ENCODE measurements at places on chromosomes 12 and 14. TPM values are rescaled to one million over a fixed set of nuclear protein-coding genes. Genes with fewer than 3 reads are reported as not detected.

GRCh38 chr12:94128280-94128679 is 20.1 kb upstream of the PLXNC1 start:
- DNase-seq: no peak
- H3K27me3 ChIP-seq: peaks cover 23% of the 10 kb centered on the region
- no peak overlapping the region for H3K27ac ChIP-seq
- H3K4me1 ChIP-seq: peaks cover 45% of the 10 kb centered on the region
- no peak overlapping the region for H3K4me3 ChIP-seq
- peaks cover 6% of the 10 kb centered on the region for H3K36me3 ChIP-seq

DNA sequence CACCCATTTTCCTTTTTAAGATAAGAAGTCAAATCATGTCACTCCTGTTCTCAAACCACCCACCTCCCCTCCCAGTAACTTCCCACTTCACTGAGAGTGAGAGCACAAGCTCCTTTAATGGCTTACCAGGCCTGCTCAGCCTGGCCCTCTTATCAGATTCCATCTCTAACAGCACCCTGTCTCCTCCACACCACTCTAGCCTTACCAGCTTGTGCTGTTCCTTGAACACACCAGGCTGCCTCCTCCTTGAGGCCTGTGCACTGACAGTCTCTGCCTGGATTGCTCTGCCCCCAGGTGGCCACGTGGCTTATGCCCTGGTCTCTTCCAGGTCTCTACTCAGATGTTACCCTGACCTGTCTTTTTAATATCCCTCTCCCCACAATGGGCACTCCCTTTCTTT is 40.1 kb upstream of the EVL start:
- H3K4me3 ChIP-seq: no peak overlapping the region
- no peaks in the 10 kb centered on the region for H3K27me3 ChIP-seq
- H3K27ac ChIP-seq: no peak overlapping the region
- peaks cover 9% of the 10 kb centered on the region for H3K4me1 ChIP-seq
- DNase-seq: peak; percentile 31

DNA sequence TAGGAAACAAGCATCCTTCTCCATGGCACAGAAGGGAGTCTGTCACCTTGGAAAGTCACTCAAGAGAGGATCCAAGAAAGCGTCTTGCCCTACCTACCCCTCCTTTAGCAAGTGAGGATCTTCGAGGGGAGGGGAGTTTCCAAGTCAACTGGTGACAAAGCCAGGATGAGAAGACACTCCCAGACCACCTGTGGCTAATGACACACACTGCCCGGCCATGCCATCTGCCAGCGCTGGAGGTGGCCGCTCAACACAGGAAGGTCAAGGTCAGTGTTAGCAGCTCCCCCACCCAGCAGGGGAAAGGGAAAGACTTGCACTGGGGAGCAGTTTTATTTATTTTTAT is 41.3 kb downstream of the ELK3 start:
- no peak overlapping the region for H3K4me3 ChIP-seq

DNA sequence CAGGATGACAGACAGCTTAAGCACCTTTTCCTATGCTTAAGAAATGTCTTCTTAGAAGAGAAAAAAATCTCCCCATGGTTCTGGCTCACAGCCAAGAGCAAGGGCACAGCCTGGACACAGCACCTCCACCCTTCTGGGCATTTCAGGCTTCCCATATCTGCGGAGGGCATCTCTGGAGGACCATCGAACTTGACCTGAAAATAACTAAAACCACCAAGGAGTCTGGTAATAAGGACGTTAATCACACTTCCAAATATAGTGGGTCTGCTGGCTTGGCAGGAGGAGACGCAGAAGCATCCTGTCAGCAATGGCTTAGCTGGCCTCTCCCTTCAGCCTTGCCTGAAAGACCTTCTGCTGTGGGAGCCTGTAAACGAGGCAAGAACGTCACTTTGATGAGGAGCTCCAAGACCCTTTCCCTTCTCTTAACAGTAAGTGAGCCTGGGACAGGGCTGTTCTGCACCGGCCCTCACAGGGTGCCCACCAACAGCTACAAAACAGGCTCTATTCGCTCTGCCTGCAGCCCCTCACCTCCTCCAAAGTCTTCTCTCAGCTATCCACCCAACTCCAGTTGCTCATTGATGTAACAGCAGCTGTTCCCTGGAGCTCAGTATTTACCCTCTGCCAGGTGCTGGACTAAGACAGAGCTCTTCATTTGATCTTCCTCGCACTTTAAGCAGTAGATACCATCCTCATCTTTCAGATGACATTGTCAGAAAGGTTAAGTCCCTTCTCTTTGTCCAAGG is 13.2 kb downstream of the SETD3 start:
- no peak overlapping the region for H3K27ac ChIP-seq
- H3K4me1 ChIP-seq: peaks cover 18% of the 10 kb centered on the region
- H3K27me3 ChIP-seq: no peaks in the 10 kb centered on the region
- no peak for DNase-seq

The LAG3 gene
- 91.9 TPM for total RNA-seq

The PLA2G1B gene
- not detected for total RNA-seq

The MYF5 gene
- not detected for total RNA-seq

The OAS2 gene
- 327 TPM for total RNA-seq

The SAMD15 gene
- not detected for total RNA-seq

All from activated CD4-positive, alpha-beta memory T cell treated with anti-CD3 and anti-CD28 coated beads, Interleukin-2, amount 10 ng/mL, durations not matched to agents 7 days and 5 days (primary cell).